Heart right ventricle (tissue), 16 donors: ENCODE measurements at places on chromosomes 4 and X. TPM values are rescaled to one million over a fixed set of nuclear protein-coding genes. Genes with fewer than 3 reads are reported as not detected.

- no peak for DNase-seq
Observed at GRCh38 chr4:56102601-56103000, 153.9 kb downstream of the CEP135 start.

DNA sequence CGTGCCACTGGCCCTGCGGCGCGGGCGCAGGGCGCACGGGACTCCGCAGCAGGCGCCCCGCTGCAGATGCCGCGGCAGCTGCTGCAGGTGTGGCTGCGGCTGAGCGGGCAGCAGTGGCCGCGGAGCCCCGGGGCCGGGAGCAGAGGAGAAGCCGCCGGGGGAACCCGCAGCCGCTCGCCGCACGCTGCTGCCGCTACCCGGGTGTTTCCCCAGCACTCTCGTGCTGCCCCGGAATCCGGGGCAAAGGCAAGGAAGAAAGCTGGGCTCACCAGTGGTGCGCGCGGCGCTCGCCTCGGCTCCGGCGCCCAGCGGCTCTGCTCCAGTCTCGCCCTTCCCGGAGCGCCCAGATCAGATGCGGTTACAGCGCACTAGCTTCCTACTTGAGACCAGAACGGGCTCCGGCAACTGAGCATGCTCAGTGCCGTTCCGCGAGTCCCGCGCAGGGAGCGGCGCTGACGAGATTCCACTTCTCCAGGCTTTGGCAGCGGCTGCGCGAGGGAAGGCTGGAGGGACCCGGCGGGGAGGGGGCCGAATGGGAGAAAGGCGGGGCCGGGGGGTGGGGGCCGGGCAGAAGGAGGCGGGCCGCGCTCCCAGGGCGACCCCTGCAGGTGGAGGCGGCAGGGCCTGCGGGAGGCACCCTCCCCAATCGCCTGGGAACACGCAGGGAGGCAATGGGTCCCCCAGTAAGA, at the start of gene APBB2:
Gene APBB2 (minus strand): TSS at position 407 of the 689 bp plus-strand sequence. CDS start 181,288 bp downstream, outside the sequence.
- peak; percentile 95 for DNase-seq

DNA sequence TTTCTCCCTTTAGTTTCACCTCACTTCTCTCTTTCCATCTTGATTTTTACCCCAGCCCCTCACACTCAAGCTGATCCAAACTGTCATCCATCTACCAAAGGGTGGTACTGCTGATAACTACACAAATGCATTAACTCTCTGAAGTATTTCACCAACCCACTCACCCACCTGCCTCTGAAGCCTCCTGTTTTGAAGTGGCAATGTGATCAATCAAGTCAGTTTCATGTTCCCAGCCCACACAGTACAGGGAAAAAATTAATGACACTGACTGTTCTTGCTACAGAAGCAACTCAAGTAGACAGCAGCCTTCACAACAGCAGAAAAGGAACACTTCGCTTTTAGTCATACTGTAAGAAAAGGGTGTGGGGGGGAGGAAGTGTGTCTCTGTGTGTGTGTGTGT, 183.0 kb upstream of the NOCT start:
- no peak for DNase-seq

GRCh38 chr4:116702949-116703348, 382.4 kb downstream of the TRAM1L1 start:
- no peak for DNase-seq

DNA sequence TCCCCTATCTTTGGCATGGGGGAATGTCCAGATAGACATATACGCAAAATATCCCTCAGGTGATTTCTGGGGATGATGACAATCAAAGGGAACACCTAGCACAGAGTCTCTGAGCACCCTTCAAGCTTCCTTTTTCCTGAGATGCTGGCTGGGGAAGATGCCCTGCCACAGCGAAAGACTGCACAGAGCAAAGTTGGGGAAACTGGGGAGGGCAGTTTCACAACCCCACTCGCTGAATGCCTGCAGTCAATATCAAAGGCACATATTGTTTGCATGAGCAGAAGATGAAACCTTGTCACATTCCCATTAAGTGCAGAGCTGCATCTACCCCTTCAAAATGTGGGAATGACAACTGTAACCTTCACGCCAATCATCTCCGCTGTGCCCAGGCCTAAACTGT, 2.6 kb downstream of the GPC4 start:
- DNase-seq = no peak

GRCh38 chr4:179164267-179164999, 1722.2 kb upstream of the AGA start:
- DNase-seq = no peak

The MFAP3L gene
- polyA plus RNA-seq = 1.0 TPM
